ENCODE measurements at places on chromosomes 13 and 19.

GRCh38 chr19:55812449-55812848 is 19.4 kb downstream of the NLRP11 start:
- no peak for DNase-seq

DNA sequence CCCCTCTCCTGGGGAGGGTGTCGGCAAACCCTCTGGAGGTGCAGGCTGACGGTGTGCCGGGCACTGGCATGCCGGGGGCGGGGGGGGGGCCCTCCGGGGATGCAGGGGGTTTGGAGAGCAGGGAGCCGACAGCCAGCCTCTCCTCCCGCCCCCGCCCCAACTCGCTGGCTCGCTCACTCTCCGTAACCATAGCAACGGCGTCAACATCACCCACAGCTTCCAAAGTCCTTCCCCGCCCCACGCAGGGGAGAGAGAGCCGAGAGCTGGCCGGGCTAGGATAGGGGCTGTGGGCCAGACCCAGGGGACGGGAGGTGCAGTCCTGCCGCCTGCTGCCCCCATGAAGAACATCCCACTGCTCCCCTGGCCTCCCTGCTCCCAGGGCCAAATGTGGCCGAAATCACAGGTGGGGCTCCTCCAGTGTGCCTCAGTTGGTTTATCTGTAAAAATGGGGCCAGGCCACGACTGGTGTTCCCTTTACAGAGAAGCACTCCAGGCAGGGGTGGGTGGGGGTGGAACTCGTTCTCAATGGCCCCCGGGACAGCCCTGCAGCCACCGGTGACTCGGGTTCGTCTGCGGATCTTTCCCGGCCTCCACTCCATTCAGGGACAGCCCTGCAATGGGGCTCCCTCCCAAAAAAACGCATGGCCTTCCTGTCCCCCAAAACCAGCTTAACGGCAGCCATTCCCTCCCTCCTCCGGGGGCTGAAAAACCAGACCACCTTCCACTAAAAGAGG is 3.2 kb downstream of the KLF16 start:
- no peak for DNase-seq

DNA sequence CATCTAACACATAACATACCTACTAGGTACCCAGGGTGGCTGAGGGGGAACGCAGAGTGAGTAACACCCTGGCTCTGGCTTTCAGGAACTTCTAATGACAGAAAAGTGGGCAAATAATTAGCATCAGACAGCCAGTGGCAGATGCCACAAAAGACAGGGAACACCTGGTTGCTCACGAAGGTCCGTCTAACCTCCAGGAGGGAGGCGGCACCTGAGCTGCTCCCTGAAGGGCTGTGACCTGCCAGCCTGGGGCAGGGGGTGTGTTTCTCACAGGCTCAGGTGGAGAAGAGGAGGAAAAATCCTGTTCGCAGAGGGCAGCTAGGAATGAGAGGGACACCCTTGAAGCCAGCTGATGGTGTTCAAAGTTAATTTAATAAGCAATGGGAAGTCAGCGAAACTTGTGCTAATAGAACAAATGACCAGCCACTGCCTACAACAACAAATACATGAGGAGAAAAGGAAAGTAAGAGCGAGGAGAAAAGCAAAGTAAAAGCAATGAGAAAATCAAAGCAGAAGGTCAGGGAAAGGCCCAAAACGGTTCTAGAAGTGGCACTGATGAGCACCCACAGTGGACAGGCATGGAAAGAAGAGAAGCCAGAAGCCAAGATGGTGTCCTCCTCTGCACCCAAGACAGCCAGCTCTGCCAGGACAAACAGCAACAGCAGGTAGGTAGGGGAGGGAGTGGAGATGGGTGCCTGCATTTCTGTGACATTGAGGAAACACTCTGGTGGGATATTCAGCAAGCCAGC is 87.3 kb downstream of the STK24 start:
- DNase-seq: no peak

- no peak for DNase-seq
These were observed 14.8 kb upstream of the ZNF43 start for GRCh38 chr19:21850656-21851255.

DNA sequence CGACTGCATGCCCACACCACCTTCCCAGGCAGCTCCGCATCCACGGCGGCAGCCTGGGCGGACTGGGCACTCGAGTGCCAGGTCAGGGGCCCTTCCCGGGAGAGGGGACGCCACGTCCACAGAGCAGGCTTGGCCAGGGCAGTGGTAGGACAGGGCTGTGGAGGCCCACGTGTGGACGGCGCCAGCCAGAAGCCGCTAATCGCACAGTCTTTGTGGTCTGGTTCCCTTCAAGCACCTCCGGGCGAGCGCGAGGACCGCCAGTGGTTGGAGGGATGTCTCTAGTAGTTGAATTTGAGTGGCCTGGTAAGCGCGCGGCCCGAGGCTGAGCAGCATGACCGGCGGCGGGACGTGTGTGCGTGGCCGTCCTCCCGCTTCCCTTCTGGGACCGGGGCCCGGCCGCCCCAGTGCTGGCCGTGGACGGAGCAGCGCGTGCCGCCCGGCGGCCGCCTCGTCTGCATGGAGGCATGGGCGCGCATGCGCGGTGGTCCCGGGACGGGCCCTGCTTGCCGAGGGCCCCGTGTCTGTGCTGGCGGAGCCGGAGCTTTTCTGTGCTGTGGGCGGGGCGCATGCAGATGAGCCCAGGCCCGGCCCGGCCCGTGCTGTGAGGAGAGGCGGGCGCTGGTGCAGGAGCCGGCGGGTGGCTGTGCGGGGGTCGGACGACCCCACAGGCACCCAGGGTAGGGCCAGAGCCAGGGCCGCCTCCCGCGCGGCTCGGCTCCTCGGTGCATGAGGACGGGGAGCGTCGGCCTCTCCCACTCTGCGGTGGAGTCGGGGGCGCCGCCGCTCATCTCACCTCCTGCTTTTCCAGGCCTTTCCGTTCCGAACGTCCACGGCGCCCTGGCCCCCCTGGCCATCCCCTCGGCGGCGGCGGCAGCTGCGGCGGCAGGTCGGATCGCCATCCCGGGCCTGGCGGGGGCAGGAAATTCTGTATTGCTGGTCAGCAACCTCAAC is 8.6 kb downstream of the PTBP1 start:
- DNase-seq: no peak

DNA sequence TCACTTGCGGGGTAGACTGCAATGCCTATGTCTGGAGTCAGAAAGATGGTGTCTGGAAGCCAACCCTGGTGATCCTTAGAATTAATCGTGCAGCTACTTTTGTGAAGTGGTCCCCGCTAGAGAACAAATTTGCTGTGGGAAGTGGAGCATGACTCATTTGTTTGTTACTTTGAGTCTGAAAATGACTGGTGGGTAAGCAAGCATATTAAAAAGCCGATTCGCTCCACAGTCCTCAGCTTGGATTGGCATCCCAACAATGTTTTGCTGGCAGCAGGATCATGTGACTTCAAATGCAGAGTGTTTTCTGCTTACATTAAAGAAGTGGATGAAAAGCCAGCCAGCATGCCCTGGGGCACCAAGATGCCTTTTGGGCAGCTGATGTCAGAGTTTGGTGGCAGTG is 9.5 kb upstream of the ERVV-1 start:
- no peak for DNase-seq

- DNase-seq: no peak
These were observed 10.7 kb downstream of the RELB start for GRCh38 chr19:45011959-45012358.

DNA sequence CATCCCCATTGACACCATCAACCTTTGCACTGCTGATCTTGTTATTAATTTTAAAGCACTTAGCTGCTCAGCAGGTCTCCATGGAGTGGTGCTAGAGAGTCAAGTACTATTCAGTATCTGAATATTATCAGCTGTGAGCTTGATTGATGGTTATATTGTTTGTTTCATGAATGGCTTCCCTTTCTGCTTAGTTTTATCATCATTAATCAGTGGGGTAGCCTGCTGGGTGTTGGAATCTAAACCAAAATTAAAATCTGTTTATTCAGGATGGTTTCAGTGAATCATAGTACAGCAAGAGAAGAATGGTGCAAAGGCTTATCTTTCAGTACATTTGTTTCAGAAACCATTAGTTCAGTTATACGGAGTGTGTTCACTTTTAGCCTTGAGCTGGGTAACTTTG is 42.5 kb upstream of the SCEL start:
- no peak for DNase-seq

GRCh38 chr13:51638216-51638871 is 54.1 kb downstream of the WDFY2 start:
- no peak for DNase-seq

DNA sequence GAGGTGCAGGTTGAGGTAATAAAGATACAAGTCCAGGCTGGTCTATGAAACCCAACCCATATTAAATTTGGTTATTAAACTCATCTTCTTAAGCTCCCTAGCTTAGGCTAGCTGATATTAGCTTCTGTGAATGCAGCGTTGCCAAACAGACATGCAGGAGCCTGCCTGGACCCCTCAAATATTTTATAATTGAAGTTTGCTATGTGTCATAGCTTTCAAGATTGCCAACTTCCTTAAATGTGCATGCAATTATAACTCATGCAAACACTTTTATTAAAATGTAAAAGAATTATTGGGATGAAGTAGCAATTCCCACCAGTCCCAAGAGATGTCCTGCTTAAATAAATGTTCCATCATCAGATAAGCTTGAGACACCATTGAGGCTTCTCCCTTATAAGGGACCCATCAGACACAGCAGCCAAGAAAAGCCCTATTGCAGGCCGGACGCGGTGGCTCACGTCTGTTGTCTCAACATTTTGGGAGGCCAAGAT is 51.3 kb downstream of the MBNL2 start:
- DNase-seq: no peak

GRCh38 chr13:75299246-75299645 is 182.7 kb downstream of the TBC1D4 start:
- DNase-seq: no peak

- no peak for DNase-seq
These were observed 1198.2 kb upstream of the PCDH20 start for GRCh38 chr13:62613819-62614218.

DNA sequence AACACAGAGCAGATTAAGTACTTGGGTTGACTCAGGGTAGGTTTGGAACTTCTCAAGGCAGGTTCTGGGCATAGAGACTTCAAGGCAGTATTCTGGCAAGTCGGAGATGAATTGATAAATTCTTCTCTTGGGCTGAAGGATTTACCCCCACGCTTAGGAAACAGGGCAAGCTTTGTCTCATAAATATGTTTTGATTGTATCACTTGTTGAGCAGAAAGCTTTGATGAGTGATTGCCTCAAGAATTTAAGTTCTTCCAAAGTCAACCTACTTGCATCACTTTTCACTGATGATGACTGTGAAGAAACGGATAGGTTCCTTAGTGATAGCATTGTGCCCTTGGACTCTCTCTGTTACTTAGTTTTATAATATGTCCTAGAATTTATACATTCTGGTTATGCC is 258.6 kb upstream of the DACH1 start:
- no peak for DNase-seq

- DNase-seq: no peak
These were observed 1.1 kb downstream of the ZNF836 start for GRCh38 chr19:52170304-52170703.

DNA sequence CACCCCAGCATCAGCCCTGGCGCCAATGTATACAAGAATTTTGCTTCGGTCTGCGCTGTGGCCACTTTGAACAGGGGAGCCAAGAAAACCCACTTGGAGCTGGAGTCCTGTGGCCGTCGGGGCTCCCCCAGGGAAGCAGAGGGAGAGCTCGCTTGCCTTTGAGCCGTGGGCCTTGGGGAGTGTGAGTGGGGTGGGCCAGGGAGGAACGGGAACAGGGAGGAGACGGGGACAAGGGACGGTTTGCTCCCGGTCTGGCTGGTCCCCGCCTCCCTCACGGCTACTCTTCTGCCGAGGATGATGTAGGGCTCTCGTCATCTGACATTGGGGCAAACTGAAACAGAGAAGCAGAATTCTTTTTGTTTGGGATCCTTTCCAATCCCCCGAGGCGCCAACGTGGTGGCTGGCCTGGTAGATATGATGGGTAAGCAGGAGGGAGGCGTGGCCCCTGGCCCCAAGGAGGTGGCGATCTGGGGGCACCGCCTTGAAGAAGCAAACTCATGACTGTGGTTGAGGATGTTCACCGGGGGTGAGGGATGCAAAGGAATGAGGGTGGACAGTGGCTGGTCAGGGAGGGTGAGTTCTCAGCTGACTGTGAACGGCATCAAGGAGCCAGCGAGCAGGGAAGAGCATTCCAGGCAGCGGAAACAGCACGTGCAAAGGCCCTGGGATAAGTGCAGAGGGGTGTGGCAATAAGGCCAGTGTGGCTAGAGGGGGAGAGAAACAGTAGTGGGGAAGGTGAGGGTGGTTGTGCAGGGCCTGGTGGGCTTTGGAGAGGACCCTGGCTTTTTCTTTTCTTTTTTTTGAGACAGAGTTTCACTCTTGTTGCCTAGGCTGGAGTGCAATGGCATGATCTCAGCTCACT is 10.9 kb upstream of the SPC24 start:
- DNase-seq: no peak

- no peak for DNase-seq
These were observed 8.2 kb upstream of the CLN5 start for GRCh38 chr13:76983676-76984075.

DNA sequence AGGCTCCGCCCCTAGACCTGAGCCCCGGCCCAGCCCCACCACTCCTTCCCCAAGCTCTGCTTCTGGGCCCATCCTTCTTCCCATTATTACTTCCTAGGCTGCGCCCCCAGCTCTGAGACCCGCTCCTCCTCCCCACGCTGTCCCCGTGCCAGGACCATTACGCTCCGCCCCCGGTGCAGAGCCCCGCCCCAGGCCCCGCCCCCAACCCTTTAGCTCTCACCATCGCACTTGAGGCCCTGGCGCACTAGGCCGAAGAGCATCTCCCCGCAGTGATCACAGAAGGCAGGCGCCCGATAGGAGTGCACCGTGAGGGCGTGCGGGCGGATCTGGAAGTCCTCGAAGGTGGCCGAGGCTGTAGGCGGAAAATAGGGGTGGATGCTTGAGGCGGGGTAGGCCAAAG is 6.2 kb downstream of the PRKD2 start:
- no peak for DNase-seq

GRCh38 chr19:38183251-38183897 is 40.6 kb downstream of the DPF1 start:
- no peak for DNase-seq

GRCh38 chr19:41575998-41576397 is at the start of gene CEACAM21:
Gene CEACAM21, plus strand, starts transcription at chr19:41576166. Its CDS starts 109 bp downstream, at chr19:41576275.
- DNase-seq: no peak

DNA sequence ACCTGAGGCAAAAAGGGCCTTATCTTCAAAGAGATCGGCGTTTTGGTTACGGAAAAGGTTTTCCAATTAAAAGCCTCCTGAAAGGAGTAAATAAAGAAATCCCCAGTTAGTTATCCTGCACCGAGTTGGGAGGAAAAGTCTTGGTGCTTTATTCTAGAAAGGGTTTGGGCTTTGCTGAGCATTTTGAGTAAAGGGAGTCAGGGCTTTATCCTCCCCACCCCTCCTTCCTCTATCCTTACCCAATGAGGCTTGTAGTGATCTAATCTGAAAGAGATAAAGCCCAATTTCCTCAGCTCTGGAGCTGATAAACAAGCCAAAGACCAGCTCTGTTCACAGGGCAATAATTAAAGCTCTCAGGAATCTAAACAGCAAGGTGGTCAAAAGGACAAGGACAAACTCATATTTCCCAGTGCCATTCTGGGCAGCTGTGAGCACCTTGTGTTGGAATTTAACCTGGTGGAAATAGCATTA is 188.9 kb upstream of the TSC22D1 start:
- no peak for DNase-seq

- DNase-seq: no peak
These were observed 709.4 kb downstream of the PCDH9 start for GRCh38 chr13:66520511-66521355.

- DNase-seq: no peak
These were observed 43.0 kb downstream of the CHST8 start for GRCh38 chr19:33664744-33665143.

- DNase-seq: no peak
These were observed 21.9 kb upstream of the SLC35E1 start for GRCh38 chr19:16594131-16594586.

Data from NCI-H187 treated with DMSO at 0.1 percent for 48 hours (cell line).